ENCODE measurements at places on chromosomes 3 and 15.

DNA sequence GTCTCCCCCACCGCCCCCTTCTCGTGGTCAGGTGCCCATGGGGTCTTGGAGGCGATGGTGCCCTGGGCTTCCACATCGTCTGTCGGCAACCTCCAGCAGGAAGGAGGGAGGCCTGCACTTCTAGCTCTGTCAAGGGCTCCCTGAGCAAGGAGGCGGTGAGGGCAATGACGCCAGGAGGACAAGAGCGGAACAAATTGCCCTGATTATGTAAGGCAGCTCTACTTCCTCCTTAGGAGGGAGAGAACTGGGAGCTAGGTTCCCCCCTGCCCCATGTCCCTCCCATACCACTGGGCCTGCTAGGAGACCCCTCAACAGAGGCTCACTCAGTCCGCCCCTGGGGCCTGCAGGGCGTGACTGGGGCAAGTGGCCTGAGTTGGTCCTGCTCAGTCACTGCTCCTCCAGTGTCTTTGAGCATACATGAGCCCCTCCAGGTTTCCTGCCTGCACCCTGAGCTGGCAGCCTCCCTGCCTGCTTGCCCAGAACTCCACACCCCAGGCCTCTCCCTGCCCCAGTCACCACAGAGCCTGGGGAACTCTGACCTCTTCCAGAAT lies 56.1 kb downstream of the CACNA2D2 start:
- no peak for DNase-seq

GRCh38 chr15:83106994-83107840 lies at the start of gene TM6SF1:
TM6SF1 (plus strand) TSS chr15:83107645; CDS start chr15:83107681, 36 bp downstream.
- DNase-seq: no peak

DNA sequence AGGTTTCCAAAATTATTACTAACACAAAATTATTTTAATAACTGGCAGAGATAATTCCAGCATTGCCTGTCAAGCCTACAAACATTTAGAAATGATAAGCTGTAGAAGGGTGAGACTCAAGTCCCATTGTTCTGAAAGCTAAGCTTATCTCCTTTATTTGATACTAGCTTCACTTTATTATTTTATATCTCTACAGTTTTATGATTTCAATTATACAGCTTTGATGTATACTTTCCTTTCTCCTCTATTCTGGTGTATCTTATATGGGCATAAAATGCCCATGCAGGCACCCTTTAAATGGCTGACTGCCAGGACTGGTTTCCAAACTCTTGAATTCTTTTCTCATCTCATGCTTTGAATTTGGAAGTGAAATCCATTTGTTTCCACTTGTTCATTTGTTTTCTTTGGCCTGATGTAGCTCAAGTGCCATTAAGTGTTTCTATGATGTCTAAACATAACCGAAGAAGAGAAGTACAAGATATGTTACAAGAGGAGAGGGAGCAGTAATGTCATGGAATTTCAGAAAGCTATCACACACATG lies 372.1 kb upstream of the ARHGEF26 start:
- DNase-seq: no peak

GRCh38 chr3:61913701-61914100 lies 352.3 kb downstream of the PTPRG start:
- DNase-seq: no peak

GRCh38 chr3:43159131-43159875 lies 53.4 kb upstream of the POMGNT2 start:
- no peak for DNase-seq

- peak; percentile 29 for DNase-seq
These were observed 17.6 kb downstream of the TKT start for GRCh38 chr3:53238051-53238850.

DNA sequence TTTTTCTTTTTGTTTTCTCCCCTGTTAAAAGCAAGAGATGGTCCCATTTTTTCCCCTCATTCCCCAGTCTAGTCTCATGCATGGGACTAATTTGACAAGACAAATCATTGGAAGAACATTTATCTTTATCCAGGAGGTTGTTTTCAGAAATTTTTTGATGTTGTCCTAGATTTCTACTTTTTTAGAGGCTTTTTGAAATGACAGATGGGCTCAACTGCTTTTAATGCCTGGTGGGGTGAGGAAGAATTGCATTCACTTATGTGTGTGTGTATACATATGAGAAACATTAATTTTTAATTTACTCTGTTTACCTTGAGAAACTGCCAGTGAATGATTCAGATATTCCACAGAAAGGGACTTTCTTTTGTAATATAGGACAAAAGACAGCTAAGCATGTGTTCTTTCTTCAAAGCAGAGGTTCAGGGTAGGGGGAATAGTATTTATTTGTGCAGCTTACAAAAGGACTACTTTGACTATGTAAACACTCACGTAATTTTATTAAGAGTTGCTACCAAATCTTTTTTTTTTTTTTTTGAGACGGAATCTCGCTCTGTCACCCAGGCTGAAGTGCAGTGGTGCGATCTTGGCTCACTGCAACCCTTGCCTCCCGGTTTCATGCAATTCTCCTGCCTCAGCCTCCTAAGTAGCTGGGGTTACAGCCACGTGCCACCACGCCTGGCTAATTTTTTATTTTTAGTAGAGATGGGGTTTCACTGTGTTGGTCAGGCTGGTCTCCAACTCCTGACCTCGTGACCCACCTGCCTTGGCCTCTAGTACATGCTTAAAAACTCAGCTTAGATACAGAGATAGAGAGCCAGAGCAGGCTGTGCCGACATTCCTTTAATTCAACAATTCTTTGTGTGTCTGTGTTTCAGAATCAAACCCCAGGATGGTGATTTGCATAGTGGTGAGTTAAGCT lies 130.1 kb upstream of the RARB start:
- DNase-seq: no peak

- no peak for DNase-seq
These were observed 15.3 kb upstream of the RTP4 start for GRCh38 chr3:187352581-187353575.

DNA sequence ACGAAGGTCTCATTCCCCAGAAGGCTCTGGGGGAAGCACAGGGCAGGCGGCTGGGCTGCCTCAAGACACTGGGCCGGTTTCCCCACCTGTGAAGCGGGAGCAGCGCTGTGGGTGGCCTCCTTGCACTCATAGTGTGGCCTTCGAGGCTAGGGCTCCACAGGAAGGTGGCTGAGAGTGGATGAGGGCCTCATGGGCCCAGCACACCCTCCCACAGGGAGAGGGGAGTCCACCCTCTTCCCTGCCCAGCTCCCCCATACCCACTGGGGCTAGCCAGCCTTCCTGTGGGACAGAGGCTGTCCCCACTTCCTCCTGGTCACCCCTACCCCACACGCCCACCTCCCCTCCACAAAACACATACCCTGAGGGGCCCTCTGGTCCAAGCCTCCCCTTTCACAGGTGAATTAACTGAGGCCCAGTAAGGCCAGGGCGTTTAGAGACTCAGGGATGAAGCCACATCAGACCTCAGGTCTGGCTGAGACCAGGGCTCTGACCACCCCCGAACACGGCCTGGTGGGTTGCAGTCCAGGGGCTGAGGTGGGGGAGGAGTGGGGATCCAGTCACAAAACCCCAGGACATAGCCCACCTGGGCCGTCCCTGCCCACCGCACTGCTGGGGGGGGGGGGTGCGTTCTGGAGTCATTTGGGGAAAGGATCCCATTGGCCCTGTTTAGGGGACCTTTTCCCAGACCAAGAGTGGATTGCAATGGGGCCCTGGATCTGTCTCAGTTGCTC lies 1.1 kb downstream of the ANPEP start:
- DNase-seq: no peak

DNA sequence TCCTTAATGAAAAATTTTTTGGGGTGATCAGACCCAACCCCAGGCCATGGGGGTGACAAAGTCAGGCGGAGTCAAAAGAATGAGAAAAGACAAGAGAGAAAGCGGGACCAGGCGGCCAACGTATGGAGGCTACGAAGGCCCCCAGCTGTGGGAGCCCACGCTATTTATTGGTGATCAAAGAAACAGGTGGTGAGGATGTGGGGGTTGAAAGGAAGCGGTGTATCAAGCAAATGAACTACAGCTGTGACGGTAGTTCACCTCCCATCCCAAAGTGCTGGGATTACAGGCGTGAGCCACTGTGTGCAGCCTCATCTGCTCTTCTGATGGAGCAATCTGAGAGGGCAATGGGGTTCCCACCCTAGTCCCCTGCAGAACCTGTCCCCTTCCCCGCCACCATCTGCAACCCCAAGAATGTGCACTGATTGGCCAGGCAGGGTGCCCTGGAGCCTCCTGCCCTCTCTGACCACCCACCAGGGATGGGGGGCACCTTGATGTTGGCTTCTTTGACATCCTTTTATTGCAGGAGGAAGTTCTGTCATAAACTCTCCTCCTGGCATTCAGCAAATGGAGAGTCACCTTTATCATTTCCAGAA lies 1.1 kb upstream of the CHRNA3 start:
- DNase-seq: no peak

- DNase-seq: no peak
These were observed 881.8 kb downstream of the SI start for GRCh38 chr3:164196477-164196876.

DNA sequence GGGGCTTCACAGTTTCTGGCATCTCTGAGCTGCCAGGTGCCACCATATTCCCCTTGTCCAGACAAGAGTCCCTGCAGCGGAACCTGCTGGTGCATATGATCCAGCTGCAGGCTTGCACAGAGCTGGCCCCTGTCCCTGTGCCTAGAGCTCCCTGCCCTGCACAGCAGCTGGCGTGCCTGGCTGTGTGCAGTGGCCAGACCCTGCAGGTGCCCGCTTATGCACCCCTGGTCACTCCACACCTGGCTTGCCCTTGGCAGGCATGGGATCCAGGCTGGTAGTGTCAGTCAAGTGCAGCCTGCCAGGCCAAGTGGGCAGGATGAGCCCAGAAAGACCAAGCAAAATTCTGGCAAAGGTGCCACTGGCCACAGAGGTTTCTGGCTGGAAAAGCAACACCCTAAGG lies 88.6 kb upstream of the TTBK2 start:
- DNase-seq: no peak

DNA sequence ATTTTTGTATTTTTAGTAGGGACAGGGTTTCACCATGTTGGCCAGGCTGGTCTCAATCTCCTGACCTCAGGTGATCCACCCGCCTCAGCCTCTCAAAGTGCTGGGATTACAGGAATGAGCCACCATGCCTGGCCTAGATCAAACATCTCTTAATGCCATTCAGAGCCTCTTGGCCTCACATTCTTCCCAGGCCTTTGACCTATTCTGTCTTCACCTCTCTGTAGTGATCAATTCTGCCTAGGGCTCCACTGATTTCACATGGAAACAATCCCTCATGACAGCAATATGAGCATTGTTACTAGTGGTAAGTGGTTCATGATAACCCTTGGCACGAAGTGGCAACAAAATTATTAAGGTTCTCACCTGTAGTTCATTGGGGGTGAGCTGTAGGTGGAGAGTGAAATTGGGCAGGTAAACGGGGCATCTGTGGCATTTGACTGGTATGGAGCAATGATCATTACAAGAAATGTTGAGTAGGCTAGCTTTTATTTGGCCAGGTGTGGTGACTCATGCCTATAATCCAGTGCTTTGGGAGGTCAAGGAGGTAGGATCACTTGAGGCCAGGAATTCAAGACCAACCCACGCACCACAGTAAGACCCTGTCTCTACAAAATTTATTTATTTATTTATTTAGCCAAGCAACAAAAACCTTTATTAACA lies 4.8 kb upstream of the ARPIN start:
- DNase-seq: no peak

DNA sequence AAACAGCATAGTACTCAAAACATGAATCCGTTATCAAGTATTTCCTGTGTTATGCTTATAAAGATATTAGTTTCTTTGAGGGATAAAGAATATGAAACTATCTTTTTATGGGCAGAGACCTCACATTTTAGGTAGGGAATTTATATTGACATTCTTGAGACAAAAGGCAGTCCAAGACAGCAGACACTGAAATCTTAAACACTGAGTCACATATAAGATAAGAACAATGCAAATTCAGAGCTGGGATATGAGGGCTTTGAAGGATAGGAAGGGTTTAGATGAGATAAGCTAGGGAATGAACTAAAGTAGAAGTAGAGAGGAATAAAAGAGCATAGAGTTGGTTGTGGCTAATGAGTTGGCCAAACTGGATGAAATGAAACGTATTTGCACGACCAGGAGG lies 58.4 kb downstream of the ASTE1 start:
- DNase-seq: no peak

GRCh38 chr3:172029425-172030098 lies 9.8 kb upstream of the FNDC3B start:
- DNase-seq: no peak

- no peak for DNase-seq
These were observed 23.5 kb upstream of the STIMATE start for GRCh38 chr3:52920841-52921240.

- no peak for DNase-seq
These were observed 1022.4 kb downstream of the FHIT start for GRCh38 chr3:60228823-60229222.

GRCh38 chr3:172221547-172221946 lies 182.2 kb downstream of the FNDC3B start:
- no peak for DNase-seq

- no peak for DNase-seq
These were observed 31.8 kb downstream of the GPR171 start for GRCh38 chr3:151171145-151171757.

- no peak for DNase-seq
These were observed 44.0 kb upstream of the ALDH1A3 start for GRCh38 chr15:100835636-100836035.

GRCh38 chr3:171459137-171459941 lies 866 bp downstream of the TNIK start:
- no peak for DNase-seq

- no peak for DNase-seq
These were observed 2.7 kb downstream of the BNIP2 start for GRCh38 chr15:59686389-59686788.

- DNase-seq: no peak
These were observed 290.4 kb upstream of the TBL1XR1 start for GRCh38 chr3:177487635-177488186.

- no peak for DNase-seq
These were observed 9.8 kb downstream of the PLEKHO2 start for GRCh38 chr15:64851503-64851840.

DNA sequence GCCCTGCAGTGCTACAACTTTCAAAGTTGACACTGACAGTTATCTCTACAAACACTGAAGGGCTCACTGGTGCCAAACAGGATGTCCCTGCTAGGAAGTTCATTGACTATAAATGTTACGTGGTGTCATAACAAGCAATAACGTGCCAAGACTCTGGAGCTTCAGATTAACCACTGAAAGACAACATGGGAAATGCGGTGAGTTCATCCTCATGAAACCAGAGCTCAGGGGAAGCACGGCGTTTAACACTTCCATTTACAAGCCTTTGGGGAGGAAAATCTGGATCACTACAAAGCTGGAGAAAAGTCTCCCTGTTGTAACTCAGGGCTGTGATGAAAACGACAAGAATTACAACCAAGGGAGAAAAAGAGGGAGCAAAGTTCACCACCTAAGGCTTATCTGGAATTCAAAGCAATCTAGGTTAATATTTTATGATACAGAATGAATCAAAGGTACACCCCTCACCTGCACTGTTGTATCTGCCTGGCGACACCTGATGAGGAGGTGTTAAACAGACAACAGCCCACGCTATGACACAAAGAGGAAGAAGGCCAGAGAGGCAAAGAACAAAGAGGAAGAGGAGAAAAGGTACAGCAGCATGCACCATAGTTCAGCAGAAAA lies 27.0 kb downstream of the SHQ1 start:
- DNase-seq: no peak

DNA sequence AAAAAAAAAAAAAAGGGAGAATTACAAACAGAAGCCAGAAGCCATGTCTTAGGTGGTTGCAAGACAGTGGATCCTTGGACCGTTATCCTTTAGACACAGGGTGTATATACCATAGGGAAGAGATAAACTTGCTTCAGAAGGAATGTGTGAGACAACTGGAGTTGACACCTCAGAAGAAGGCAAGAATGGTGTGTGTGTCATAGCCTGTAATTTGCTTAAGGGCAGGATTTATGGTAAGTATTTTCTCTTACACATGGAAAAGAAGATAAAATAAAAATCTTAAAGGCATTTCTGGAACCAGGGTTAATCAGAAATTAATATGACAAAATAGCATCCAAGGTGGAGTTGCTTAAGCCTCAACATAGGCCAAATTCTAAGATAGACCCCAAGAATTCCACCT lies 19.3 kb upstream of the DNAJC19 start:
- DNase-seq: no peak
